ENCODE measurements at places on chromosomes 1 and 21. TPM values are rescaled to one million over a fixed set of nuclear protein-coding genes. Genes with fewer than 3 reads are reported as not detected.

Gene LRRN2
- not detected for total RNA-seq

Gene UFC1
- 41.2 TPM for total RNA-seq

Gene DISC1
- total RNA-seq, result 1.4 TPM

Gene CHODL
- total RNA-seq, result 0.48 TPM

Gene HCRTR1
- not detected for total RNA-seq

Gene USF1
- total RNA-seq, result 33.5 TPM

Gene FABP3
- not detected for total RNA-seq

Gene CNKSR1
- total RNA-seq, result 23.9 TPM

Gene EPHA2
- total RNA-seq, result 144 TPM

Gene EDARADD
- total RNA-seq, result 3.1 TPM

Gene LCE1B
- total RNA-seq, result not detected

Gene OR2L13
- total RNA-seq, result not detected

Gene FMO2
- total RNA-seq, result not detected

Gene OLFML3
- total RNA-seq, result not detected

Gene SPATA46
- not detected for total RNA-seq

Gene TNNI3K
- 0.24 TPM for total RNA-seq

Gene TTC22
- 16.8 TPM for total RNA-seq

Gene CFHR2
- not detected for total RNA-seq

Gene FCER1A
- not detected for total RNA-seq

Gene ETV3L
- total RNA-seq, result not detected

Gene PCAT6
- 0.24 TPM for total RNA-seq

Gene WLS
- 38.8 TPM for total RNA-seq

Gene SLC16A4
- 36.9 TPM for total RNA-seq

Gene ABCG1
- 42.7 TPM for total RNA-seq

Gene CD53
- total RNA-seq, result not detected

Gene PDC
- not detected for total RNA-seq

Gene CSF3R
- 0.24 TPM for total RNA-seq

Gene UMODL1
- not detected for total RNA-seq

Gene SHISAL2A
- not detected for total RNA-seq

Gene BRINP3
- not detected for total RNA-seq

Measured in tracheal epithelial cell (primary cell).